ENCODE measurements at places on chromosomes 1 and 21.

DNA sequence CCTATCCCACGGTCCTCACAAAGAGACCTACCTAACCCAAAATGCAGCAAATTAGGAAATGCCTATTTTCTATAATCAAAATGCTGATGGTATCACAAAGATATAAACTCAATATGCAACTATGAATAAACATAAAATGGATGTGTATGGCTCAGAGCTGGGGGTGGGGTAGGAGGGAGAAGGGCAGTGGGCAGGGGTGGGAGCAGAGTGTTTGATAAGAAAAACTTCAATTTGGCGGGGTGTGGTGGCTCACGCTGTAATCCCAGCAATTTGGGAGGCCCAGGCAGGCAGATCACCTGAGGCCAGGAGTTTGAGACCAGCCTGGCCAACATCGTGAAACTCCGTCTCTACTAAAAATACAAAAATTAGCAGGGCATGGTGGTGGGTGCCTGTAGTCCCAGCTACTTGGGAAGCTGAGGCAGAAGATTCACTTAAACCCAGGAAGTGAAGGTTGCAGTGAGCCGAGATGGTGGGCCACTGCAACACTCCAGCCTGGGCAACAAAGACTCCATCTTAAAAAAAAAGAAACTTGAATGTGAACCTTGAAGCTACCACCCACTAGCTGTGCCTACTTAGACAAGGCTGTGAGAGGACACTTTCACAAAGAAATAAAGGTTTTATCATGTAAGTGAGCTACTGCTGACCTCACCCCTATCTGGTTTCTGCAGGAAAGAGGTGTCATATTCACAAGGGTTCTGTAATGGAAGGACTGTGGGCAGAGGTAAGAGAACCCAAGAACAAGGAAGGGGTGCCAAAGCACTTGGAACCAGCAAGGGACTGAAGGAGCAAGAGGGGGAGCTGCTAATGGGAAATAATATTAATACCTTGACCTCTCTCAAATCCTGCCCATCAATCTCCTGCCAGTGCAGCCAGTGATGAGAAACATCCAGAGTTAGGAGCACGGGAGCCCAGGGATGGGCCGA lies 53.0 kb downstream of the HLCS start:
- DNase-seq, result no peak

- DNase-seq, result no peak
These were observed 37.8 kb downstream of the GABPB2 start for GRCh38 chr1:151108331-151108730.

- DNase-seq, result no peak
These were observed 30.1 kb downstream of the SGIP1 start for GRCh38 chr1:66563941-66564630.

GRCh38 chr1:10680487-10680886 lies 116.0 kb downstream of the CASZ1 start:
- DNase-seq, result no peak

DNA sequence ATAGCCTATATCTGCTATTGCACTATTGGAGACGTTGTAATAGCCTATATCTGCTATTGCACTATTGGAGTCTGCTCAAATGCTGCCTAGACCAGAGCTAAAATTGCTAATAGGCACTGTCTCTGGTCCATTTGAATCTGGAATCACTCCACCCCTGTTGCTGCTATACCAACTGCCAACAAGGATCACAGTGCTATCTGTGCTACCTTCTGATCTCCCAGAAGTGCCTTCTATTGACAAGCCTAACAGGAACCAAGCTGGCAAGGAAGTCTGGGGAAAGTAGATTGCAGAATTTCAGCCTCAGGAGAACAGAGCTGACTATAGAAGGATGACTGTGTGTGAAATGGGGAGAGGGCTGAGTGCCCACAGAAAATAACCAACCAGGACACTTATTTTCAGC lies 15.9 kb downstream of the RWDD3 start:
- no peak for DNase-seq

- no peak for DNase-seq
These were observed 37.3 kb upstream of the TMEM125 start for GRCh38 chr1:43232482-43232881.

GRCh38 chr1:246099570-246099969 lies 407.5 kb downstream of the SMYD3 start:
- DNase-seq, result no peak

DNA sequence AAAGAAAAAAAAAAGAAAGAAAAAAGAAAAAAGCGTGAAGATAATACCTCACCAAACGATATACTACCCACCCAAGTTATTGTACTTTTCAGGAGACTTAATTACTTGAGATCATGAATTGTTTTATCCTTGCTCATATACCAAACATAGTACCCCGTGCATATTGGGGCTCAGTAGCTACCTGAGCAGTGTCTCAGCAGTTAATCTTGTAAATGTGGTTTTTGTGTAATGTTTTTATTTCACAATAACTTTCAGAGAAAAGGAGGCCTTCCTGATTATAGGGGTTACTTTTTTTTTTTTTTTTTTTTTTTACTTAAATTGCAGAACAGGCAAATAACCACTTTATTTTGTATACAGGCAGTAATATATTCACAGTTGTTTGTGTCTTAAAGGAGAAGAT lies 80.3 kb downstream of the OSBPL9 start:
- no peak for DNase-seq

DNA sequence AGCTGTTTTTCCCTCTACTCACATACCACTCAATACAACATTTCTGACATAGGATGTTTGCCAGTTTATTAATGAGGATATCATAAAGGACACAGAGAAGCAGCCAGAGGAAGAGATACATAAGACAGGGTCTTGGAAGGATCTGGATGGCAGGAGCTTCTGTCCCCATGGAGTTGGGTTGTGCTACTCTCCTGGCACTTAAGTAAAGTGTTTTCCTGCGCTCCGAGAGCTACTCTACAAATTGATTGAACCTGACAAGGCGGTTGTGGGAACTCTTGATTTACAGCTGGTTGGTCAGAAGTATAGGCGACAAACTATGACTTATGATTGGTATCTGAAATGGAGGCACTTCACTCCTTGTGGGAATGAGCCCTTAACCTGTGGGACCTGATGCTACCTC lies 208.8 kb downstream of the HMCN1 start:
- no peak for DNase-seq
